CD4-positive, alpha-beta T cell treated with Interleukin-12 subunit alpha and Interleukin-12 subunit beta, for 1 hour (primary cell): ENCODE measurements at places on chromosomes 1 and 21.

- no peak for DNase-seq
Measured at GRCh38 chr1:34408011-34408410, 231.3 kb downstream of the C1orf94 start.

DNA sequence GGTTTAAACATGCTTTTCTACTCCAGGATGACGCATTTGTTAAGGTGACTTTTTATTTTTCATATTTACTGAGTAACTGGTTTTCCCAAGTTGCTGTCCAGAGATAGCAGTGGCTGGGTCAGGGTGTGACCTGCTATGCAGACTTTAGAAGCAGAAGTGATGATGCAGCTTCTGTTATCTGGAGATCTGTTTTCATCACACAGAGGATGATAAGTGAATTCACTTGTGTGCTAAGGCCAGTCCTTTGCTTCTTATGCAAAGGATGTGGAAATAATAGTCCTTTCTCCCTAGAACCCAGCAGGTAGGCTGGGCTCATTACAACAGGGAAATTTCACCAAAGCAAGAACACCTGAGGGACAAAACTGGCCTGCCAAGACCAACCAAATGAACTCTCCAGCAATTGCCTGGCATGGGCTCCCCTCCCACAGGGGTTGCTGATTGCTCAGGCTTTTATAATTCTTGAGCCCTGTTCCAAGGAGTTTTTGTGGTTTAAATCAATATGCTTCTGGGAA lies 97.8 kb upstream of the LPGAT1 start:
- DNase-seq = no peak

- DNase-seq = no peak
Measured at GRCh38 chr1:87820668-87821334, 492.1 kb downstream of the LMO4 start.

GRCh38 chr1:74963120-74963519 lies 171.1 kb upstream of the LHX8 start:
- DNase-seq = no peak

DNA sequence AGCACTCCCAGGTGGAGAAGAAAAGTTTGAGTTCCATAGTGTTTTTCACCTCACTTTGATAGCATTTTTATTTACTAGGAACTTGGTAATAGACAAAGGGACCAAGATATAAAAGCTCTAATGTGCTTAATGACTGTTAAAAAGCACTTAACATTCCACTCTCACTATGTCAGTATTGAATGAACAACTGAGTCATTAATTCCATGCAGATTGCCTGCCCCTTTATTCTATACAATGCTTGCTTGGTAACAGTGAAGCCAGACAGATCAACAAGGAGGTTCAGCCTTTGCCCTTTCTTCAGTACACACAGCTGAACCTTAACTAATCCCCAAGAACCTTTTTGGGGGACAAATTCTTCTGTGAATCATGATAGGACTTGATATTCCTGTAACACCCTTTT lies 425.5 kb downstream of the NUF2 start:
- DNase-seq = no peak

DNA sequence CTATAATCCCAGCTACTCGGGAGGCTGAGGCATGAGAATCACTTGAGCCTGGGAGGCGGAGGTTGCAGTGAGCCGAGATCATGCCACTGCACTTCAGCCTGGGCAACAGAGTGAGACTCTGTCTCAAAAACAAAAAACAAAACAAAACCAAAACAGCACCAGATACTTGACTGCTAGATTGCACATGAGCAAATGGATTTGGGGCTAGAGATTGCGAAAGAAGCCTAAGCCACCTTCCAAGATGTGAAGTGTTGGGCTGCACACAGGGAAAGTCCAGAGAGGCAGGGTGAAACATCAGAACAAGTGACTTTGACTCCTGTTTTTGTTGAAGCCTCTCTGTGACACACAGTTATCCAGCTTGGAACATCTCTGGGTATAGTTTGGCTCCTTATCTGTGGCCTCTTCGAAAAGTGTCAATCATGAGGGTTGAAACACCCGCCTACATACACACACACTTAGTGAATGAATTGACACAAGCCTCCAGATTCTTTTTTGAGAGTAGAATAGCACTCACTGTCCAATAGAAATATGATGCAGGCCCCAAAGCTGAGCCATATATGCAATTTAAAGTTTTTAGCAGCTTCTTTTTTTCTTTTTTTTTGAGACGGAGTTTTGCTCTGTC lies 34.2 kb upstream of the GPR137B start:
- DNase-seq = no peak

DNA sequence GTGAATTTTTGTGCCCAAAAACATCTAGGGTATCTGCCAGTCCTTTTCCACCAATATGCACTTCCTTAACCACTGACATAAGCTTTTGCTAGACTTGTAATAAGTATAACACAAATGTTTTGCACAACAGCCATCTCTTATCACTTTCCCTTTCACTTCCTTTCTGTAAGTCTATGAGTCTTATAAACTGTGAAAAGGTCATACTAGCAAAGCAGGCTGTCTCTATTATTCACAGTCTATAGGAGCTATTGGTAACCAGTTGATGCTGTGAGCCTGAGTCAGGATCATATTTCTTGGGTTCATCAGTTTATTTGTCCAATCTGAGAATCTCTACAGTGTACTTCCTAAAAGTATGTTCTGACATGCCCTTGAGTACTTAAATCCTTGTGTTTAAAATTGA lies 172.6 kb downstream of the CHRM3 start:
- DNase-seq = peak; percentile 1

- no peak for DNase-seq
Measured at GRCh38 chr1:15538771-15539170, 12.1 kb downstream of the DNAJC16 start.

DNA sequence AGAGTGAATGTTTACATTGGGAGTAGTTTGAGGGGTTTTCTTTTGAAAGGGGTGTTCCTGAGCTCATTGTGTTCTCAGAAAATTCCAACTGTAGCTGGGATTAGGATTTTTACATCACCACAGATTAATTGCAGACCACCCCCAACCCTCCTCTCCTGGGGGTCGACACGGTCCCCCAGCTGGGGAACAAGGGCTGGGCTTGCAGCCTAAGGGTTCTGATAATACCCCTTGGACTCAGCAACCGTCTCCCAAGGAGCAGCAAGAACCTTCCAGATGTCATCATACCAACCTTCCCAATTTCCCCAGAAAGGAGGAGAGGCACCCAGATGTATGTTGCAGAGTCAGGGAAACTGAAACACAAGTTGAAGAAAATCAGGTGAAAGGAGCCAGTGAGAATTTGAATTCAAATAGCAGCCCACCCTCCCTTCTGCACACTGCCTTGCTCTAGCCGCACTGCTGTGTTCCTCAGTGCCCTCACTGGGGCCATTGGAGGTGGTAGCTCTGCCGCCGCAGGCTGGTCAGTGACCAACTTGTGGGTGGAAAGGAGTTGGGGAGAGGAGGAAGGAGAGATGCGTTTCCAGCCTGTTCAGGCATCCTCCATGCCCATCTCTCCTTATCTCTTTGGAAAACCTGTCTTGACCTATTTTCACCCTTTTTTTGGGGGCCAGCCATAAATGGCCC lies 14.7 kb upstream of the IGFN1 start:
- no peak for DNase-seq

DNA sequence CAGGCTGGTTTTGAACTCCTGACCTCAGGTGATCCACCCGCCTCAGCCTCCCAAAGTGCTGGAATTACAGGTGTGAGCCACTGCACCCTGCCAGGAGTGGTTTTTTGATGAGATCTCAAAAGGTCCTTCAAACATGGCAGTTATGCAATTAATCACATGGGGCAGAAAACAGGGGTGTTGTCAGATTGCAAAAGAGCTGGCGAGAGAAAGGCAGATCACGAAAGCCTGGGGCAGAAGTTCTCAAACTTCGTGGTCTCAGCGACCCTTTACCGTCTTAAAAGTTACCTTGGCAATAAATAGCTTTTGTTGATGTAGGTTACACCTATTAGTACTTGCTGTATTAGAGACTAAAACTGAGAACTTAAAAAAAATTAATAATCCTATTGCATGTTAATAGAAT lies 16.1 kb downstream of the CNR2 start:
- no peak for DNase-seq

DNA sequence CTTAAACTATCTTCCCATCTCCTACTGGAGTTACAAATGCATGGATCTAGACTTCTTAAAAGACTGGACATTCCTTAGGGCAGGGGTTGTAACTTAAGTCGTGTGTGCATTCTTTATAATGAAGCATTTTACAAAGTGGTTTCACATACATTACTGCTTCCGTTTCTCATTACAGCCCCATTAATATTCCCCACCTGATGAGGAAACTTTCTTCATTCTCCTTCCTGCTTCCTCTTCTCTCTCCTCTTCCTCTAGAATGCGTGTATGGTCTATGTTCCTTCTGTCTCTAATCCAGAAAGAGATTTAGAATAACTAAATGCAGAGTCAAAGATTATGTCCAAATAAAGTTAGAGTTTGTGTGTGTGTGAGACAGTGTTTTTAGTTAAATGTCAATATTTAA lies 1.8 kb upstream of the CAP1 start:
- DNase-seq = no peak

GRCh38 chr21:18468790-18469189 lies 65.2 kb upstream of the TMPRSS15 start:
- DNase-seq = no peak

DNA sequence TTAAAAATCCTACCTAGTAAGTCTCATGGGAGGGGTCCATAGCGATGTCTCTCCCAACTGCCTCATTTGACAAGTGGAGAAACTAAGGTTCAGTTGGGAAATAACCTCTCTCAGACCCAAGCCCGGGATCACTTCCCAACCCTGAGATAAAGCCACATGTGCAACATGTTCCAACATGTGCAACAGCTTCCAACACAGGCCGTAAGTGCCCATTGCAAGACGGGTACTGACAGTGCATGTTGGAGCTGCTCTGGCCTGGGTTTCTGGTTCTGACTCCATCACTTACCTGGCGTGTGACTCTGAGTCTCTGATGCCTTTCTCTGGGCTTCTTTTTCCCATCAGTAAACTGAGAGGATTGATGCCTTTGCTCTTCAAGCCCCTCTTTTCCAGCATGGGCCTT lies 38.0 kb upstream of the FOXO6 start:
- no peak for DNase-seq

- DNase-seq = no peak
Measured at GRCh38 chr1:93324486-93325464, 20.9 kb upstream of the DR1 start.

GRCh38 chr1:190000365-190000872 lies 477.2 kb downstream of the BRINP3 start:
- DNase-seq = no peak

GRCh38 chr1:216721863-216722262 lies 1.4 kb downstream of the ESRRG start:
- DNase-seq = no peak

DNA sequence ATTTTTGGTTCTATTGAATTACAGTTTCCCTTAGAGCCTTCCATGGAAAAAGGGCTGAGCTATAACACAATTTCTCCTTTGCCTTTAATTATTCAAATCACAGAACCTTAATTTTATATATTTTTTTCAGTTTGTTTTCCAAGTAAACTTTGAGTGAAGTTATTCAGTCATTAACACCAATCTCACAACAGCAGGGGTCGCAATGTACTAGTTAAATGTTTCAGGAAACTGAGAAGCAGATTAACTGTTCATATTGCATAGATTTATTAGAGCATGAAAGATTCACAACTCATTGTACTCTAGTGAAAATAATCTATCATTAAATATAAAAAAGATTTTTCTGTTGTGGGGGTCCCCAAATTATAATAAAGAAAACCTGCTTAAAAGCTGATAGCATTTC lies 64.1 kb downstream of the KIFAP3 start:
- DNase-seq = peak; percentile 23

GRCh38 chr1:173917149-173917548 lies at the start of gene SERPINC1:
Gene SERPINC1 (minus strand): TSS chr1:173917327. CDS start chr1:173917259, 68 bp downstream.
- DNase-seq = no peak

DNA sequence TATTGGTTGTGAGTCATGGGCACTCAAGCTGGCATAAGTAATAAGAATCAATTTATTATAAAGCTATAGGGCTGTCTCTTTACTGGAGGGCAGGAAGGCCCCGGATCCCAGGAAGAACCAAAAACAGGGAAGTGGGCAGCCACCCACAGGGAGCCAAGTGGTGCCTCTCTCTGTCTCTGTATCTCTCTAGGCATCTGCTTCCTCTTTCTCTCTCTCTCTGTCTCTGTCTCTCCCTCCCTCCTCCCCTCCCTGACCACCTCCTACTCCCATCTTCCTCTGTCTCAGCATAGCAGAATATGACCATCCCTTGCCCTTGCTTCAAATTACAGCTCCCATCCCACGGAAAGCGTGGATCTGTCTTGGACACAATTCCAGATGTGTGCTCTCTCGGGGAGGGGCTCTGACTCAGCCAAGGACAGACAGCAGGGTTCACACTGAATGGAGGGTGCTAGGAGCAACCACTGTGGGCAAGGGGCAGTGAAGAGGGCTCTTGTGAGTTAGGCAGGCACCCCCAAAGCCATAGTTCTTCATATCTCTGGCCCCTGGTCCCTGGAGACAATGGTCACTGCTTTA lies 80.4 kb upstream of the LPGAT1 start:
- DNase-seq = no peak

DNA sequence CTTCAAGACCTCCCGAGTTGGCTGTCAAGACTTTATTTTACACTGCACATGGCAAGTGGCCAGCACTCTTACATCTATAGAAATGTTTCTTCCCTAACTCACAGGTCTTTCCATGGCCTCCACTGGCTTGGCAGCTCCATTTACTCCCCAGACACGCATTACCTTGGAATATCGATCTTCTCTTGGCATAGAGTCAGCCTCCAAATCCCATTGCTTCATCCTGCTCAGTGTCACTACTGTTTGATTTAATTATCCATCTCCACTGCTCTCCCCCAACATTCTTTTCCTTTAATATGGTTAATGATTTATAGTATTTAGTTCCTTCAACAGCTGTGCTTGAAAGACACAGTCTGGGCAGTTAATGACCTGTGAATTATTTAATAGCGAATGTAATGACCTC lies 241.2 kb upstream of the MAP1LC3C start:
- DNase-seq = no peak

DNA sequence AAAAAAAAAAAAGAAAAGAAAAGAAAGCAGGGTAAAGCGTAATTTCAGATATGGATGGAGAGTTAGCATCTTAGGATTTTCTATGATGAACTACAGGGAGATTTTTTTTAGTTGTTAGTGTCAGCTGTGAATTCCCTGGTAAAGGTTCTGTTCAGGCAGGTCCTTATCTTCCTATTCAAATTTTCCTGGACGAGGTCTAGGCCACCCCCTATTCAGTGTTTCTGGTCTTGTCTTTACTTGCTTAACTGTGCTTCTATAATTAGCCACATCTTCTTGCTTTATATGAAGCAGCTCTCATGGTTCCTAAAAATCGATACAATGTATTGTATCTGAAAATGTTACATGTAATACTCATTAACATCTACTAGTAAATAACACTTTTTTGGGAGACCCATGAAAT lies 157.8 kb downstream of the LHX8 start:
- DNase-seq = no peak

- DNase-seq = no peak
Measured at GRCh38 chr1:40301541-40302299, 15.4 kb downstream of the COL9A2 start.

DNA sequence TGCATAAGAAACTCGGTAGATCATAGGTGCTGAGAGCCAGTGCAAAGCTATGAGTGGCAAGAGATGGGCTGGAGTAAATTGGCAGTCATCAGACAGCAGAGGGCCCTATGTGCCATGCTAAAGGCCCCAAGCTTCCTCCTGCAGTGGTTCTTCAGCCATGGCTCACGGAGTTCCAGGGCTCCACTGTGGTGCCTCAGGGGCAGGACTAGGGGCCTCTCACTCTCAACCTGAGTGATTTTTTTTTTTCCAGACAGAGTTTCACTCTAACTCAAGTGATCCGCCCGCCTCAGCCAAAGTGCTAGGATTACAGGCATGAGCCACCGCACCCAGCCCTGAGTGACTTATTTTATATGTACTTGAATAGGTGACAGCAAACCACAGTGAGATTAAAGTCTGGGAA lies 10.4 kb upstream of the GJA8 start:
- no peak for DNase-seq
